Skin of body (tissue), 3 donors: ENCODE measurements at places on chromosomes 6 and 20. TPM values are rescaled to one million over a fixed set of nuclear protein-coding genes. Genes with fewer than 3 reads are reported as not detected.

- DNase-seq: peak; percentile 11
These were observed 67.7 kb downstream of the PHACTR2 start for GRCh38 chr6:143745166-143746133.

- DNase-seq: no peak
These were observed 231.4 kb downstream of the FOXC1 start for GRCh38 chr6:1841136-1841535.

DNA sequence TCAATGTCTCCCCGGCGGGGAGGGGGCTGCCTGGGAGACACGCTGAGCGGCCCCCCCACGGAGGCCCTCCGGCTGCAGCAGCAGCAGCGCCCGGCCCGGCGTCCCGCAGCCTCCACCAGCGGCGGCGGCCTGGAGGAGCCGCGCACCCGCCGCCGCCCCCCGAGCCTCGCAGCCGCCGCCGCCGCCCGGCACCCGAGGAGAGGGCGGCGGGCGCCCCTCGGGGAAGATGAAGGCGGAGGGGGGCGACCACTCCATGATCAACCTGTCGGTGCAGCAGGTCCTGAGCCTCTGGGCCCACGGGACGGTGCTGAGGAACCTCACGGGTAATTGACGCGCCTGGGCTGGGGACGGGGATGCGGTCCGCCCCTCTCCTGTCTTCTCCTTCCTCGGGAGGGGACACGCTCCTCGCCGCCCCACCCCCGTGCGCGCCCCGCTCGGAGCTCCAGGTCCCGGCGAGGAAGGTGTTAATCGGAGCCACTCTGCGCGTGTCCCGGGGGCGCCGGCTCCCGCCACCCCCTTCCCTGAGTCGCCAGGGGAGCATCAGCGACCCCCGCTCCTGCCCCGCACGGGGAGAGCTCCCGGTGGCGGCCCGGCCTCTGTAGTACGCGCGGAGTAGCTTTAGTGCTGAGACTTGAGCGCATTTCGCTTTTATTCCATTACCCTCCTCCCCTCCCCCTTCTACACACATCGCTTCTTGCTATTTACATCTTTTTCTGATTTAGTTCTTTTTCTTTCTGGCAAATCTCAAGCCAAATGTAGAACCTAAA, 686 bp downstream of the TMEM170B start:
- DNase-seq: no peak

DNA sequence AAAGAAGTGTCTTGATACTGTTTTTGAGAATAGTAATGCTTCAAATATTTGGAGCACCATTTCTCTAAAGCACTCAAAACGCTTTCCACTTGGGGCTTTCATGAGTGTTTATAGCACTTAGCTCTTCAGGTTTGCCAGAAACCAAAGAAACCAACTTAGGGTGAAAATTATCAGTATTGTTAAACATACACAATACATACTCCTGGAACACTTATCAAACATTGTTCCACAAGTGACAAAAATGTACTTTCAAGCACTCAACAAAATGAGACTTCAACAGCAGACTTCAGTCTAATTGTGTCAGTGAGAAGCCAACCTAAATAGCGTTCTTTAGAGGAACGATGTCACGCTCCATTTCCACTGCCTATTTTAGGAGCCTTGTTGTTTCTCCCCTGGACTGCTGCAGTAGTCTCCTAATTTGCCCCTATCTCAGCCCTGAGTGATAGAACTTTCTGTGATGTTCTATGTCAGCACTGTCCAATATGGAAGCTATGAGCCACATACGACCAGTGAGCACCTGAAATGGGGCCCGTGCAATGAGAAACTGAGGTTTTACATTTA, 461.3 kb downstream of the KIF16B start:
- DNase-seq: no peak

DNA sequence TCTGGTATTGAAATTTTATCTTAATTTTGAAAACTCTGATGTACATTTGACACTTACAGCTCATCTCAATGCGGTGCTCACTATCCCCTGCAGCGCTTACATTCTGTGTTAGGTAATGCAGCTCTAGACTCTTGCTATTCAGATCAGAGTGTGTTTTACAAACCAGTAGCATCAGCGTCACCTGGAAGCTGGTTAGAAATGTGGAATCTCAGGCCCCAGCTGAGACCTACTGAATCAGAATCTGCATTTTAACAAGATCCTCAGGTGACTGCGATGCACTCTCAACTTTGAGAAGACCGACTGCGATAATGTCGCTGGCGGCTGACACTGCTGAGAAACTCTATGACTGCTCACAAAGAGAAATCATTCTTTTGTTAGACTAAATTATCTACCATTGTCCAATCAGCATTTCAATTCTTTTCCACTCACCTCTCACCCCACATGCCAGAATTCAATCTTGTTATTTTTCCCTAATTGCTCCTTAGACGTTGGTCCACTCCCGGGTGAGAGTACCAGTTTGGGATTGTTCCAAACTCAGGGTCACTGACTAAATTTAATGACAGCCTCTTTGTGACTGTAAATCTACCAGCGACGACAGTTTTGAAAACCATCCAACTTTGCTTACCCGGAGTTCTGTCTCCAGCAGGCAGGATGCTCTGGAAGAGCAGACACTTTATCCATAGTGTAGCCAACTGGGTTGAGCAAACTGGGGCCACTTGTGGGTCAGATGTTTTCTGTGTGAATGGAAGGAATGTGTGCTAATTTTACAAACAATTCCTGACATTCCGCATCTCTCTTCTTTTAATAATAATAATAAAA, 140.1 kb upstream of the BTBD3 start:
- DNase-seq: no peak

DNA sequence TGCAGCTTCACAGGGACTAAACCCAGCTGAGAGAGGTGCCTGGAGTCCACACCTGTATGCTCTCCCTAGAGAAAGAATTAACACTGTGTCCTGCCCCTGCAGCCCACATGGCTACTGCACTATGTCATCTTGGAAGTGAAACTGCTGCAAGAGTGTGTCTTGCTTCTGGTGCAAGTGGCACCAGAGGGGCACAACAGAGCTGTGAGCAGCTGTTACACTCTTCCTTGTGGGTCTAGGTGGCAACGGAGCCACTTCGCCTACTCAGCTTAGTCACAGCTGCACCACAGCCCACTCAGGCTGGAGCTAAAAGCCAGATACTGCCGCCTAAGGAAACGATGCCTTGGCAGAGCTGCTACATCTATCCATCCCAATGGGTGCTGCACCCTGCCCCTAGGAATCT, 391.4 kb downstream of the COL12A1 start:
- no peak for DNase-seq

- no peak for DNase-seq
These were observed 28.8 kb downstream of the OGFRL1 start for GRCh38 chr6:71317441-71317840.

DNA sequence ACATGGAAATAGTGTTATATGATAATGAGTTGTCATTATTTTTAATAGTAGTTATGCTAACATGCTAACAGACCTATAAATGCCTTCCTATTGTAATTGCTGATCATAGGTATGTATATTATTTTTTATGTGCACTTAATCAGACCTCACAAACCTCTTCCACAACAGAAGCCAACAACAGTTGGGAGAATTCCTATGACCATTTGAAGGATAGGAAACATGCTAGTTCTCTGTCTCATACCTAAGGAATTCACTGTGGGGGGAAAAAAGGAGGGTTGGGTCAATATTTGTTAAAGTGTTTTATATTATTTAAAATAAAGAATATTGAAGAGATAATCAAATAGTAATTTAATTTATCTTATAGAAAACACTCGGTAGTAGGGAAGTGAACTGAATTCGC, 990.9 kb downstream of the EPHA7 start:
- DNase-seq: no peak

DNA sequence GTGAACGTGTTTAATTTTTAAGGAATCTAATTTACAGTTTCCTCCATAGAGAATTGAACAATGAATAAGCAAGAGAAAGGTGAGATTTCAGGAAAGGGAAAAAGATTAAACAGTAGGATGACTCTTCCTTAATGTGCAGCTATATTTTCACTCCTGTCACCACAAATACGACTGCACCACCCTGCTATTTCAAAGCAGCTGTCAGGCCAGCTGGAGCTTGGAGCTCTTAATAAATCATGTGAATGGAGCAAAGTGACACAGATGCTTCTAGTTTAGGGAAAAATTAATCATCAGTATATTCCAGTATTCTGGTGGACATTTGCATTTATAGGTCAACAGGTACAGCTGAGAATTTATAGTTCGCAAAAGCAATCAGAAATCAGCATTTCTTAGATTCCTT, 56.5 kb upstream of the PKIB start:
- DNase-seq: no peak

GRCh38 chr6:5670811-5671561, 335.7 kb downstream of the NRN1 start:
- peak; percentile 44 for DNase-seq

- DNase-seq: no peak
These were observed 73.6 kb upstream of the TRAF3IP2 start for GRCh38 chr6:111679126-111679858.

DNA sequence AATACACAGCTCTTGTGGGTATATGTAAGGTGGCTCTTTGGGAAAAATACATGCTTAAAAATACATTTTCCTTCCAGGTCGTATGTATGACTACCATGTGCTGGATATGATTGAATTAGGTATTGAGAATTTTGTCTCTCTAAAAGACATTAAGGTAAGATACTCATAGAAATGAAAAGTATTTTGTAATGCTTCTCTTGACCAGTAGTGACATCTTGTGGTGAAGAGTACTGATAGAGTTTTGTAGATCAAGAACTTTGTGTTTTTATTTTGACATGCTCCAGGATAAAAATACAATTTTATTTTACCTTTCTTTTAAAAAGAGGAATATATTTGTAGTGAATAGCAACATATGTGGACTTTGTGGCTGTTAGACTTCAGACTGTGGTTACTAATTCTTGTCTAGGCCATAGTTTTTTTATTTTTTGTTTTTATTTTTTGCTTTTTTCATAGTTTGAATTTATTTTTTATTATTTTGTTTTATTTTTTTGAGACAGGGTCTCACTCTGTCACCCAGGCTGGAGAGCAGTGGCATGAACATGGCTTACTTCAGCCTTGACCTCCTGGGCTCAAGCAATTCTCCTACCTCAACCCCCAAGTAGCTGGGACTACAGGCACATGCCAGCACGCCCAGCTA, 17.9 kb downstream of the RPF2 start:
- DNase-seq: peak; percentile 1

DNA sequence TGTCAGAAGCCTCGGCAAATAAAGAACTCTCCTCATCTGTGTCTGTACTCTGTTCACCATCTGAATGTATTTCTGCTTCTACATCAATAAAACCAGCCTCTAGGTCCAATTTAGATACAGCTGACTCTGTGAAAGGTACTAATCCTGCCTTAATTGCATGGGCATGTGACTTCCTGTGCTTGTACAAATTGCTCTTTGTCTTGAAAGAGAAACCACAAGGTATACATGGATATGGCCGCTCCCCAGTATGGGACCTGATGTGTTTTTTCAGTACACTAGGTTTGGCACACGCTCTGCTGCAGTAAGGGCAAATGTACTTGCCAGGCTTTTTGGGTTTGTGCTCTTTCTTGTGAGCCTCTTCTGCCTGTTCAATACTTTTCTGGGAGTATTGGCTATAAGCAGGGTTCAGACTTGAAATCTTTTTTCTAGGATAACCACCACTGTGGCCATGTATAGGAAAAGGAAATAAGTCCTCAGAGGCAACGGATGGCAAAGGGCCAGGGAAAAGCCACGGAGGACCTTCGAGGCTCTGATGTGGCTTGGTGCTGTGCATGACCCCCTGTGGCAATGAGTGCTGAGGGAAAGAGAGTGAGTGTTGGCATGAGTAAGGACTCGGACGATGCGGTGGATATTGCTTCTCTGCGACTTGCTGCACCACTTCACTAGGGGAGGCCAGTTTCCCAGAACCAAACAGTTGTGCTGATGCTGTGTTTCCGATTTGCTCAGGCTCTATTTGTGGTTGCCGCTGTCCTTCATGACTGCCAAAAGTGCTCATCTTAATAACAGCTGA, 170.9 kb downstream of the HIVEP2 start:
- DNase-seq: no peak

DNA sequence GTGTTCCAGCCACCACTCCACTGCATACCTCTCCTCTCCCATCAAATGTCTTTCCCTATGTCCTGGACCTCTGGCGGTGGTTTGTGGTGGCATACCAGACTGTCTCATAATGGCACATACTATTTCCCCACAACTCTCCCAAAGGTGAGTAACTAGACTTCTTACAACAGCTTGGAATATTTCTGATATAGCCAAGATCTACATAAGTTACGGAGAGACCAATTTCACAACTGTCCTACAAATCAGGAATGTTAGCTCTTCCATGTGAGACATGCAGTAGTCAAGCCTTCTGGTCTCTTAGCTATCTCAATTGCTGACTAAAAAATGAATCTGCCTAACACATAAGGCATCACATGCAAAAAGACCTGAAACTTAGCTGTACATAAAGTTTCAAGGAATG, 588.9 kb downstream of the RNF144B start:
- no peak for DNase-seq

DNA sequence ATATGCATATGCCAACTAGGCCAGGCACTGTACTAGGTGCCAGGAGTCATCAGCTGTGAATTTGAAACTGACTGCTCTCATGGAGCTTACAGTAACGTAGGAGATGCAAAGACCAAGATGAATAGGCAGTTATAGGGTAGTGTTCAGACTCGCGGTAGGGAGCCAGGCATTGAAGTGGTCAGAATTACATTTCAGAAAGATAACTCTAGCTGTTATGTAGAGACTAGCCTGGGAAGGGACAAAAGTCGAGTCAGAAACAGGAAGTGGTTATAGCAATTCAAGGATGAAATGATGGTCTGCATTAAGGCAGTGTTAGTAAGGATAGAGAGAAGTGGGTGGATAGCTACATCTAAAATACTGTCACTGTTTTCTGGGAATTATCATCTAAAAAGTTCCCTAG, 56.6 kb downstream of the PCMT1 start:
- no peak for DNase-seq

- peak; percentile 16 for DNase-seq
These were observed 149.9 kb downstream of the RPS12 start for GRCh38 chr6:132964101-132964867.

- DNase-seq: no peak
These were observed 14.5 kb upstream of the TFB1M start for GRCh38 chr6:155328539-155329459.

- no peak for DNase-seq
These were observed at the start of gene PRDM1 for GRCh38 chr6:106085984-106086813. Gene PRDM1 (plus strand): TSS chr6:106086336. CDS start chr6:106086554, 218 bp downstream.

DNA sequence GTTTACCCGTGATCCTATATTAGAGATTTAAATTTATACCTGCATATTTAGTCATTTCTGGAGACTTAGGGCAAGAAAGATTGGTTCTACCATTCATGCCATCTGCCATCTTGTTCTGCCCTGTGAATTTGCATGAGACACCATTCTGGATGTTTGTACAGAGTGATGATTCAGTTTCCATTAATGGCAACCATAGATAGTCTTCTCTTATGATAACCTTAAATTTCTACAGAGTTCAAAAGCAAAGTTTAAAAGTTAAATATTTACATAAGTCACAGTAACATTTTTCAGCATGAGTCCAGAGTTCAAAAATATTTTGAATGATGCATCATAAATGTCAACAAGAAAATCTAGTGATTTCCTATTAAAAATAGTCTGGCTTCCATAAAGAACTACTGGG, 23.2 kb downstream of the PLCB1 start:
- DNase-seq: no peak

PTPRK gene
- total RNA-seq: 56.9 TPM

ARMH2 gene
- not detected for total RNA-seq

TMEM217 gene
- total RNA-seq: 1.3 TPM

DDX27 gene
- 22.7 TPM for total RNA-seq

HMGA1 gene
- 38.5 TPM for total RNA-seq

HAO1 gene
- total RNA-seq: not detected

FLRT3 gene
- total RNA-seq: 50.4 TPM

GSS gene
- 26.5 TPM for total RNA-seq

FAM50B gene
- 5.0 TPM for total RNA-seq

VSX1 gene
- 0.10 TPM for total RNA-seq

GINS1 gene
- total RNA-seq: 7.3 TPM

WASF1 gene
- total RNA-seq: 7.1 TPM

TFAP2D gene
- total RNA-seq: not detected
